ENCODE measurements at places on chromosomes 12 and 14.

DNA sequence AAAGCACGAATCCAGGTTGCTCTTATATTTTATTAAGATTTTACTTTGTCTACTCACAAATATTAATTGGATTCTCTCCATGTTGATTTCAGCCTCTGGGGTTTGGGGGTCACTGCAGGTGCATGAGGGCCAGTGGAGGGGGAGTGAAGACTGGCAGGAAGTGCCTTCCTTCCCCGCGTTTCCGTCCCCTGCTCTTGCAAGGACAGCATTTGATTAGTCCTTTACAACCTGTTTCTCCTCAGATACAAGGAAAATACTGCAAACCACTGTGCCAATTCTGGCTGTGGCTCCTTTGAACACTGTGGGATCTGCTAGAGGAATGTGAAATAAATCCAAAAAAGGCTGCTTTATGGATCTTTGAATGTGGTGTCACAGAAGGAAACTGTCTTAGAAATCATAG, 291.8 kb downstream of the ETNK1 start:
- no peak for DNase-seq

GRCh38 chr12:43550831-43551271, 1.2 kb downstream of the ADAMTS20 start:
- DNase-seq: no peak

GRCh38 chr14:93337143-93337753, 4.4 kb upstream of the BTBD7 start:
- no peak for DNase-seq

- DNase-seq: no peak
Observed at GRCh38 chr14:52259434-52259833, 8.1 kb upstream of the PTGDR start.

DNA sequence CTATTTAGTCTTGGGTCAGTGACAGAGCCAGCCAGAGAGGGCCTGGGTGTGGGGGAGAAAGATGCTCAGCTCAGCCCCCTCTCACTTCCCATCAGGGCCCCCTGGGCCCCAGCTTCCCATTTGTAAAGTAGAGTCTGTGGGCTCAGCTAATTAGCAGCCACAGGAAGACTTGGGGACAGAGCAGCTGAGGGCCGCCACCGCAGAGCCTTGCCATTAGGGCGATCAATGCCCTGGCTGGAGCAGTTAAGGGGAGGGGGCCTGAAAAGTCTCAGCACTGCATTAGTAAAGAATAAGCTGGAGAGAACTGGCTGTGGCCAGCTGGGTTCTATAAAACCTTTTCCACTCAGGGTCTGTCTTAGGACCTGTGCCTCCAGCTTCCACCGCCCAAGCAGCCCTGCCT, 2.7 kb downstream of the PLEKHD1 start:
- no peak for DNase-seq

- DNase-seq: no peak
Observed at GRCh38 chr12:54359762-54360351, 4.4 kb downstream of the GPR84 start.

DNA sequence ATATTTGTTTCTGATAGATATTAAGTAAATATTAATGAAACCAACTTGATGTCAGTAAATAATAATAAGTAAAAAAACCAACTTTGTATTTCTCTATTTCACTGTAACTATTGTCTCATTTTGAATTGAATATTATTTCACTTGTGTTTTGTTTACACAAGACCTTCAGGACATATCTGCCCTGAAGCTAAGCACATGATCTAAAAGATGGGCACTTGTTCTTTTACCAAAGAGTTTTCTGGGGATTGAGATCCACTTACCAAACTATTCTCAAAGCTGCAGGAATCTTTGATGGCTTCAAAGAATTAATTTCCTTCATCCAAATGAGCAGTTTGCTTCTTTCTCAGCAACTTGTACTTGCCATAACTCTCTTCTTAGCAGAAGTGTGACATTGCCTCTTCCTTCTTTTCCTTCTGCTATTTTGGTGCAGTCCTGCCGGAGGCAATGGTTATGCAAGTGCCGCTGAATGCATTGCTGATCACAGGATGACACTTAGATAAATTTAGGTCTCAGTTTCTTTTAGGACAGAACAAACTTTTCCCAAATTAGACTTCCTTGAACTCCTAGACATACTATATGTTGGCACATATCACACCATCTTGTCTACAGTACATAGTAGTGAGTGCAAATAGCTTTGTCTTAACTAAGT, 9.2 kb downstream of the FAR2 start:
- DNase-seq: no peak

- no peak for DNase-seq
Observed at GRCh38 chr12:90245391-90245790, 536.8 kb upstream of the ATP2B1 start.

DNA sequence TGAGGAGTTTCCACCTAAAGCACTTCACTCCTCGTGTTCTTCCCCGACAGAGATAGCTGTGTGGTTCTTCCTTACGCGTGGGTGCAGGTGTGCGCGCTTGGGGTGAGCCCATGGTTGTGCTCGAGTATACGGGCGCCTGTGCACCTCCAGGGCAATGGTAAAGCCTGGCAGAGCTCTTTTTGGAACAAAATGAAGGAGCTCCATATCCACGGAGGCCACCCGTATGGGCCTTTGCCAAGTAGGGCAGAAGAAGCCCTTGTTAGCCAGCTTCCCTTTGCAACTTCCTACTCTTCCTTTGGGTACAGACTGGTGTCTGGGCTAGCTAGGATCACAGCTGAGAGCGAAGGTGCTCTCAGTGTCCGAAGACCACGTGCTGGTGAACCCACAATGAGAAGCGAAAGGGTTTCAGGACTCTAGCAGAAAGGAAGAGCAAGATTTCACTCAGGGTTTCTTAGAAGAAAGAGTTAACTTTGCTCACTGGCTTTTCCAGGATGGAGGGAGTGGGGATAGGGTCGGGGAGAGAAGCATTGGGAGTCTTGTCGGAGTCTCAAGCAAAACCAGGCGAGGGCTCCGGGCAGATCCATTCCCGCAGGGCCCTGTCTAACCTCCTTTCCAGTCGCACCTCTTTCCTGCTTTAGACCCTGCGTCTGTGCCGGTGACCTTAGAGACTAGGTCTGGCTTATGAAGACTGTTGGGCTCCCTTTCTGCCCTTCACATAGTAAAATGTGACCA, 960 bp upstream of the LRFN5 start:
- DNase-seq: no peak

- DNase-seq: no peak
Observed at GRCh38 chr12:45613296-45613695, 116.2 kb upstream of the ARID2 start.

DNA sequence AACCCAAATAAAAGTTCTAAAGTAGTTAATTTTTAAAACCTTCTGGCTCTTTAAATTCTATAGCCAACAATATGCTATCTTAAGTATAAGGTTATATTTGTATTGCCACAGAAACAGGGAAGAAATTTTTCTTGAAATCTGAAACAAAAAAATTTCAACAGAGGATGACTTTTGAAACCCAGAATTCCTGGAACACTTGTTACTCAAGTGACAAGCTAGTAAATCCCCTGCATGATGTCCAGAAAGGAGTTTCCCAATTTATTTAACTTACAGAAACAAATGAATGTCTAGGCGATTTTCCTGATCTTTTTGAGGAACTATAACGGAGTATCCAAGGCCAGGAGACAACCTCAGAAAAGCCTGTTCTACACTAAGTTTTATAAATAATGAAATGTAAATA, 69.6 kb downstream of the SLC41A2 start:
- DNase-seq: no peak
